Activated CD4-positive, alpha-beta memory T cell treated with anti-CD3 and anti-CD28 coated beads, Interleukin-2, amount 10 ng/mL, durations not matched to agents 7 days and 5 days (primary cell): ENCODE measurements at places on chromosomes 2 and 18. TPM values are rescaled to one million over a fixed set of nuclear protein-coding genes. Genes with fewer than 3 reads are reported as not detected.

DNA sequence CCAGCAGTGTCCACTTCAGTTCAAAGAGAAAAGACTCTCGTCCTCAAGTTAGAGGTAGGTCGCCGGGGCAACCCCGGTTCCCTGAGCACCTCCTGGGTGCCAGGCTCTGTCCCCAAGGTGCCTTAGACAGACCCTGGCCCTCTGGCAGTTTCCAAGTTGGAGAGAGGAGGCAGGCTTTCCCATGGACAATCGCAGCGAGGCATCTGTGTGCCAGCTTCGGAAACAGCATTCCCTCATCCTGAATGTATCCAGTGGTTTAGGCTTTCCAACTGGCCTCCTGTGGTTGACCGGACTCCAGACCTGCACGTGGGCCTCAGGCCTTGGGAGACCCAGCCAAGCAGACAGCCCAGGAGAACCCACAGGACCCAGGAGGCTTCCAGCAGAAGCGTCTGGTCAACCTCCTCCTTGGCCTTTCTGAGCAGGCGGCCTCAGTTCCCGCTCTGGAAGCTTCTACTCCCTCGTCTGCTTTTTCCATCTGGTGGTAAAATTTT, 70.3 kb downstream of the KCNF1 start:
- H3K36me3 ChIP-seq = no peaks in the 10 kb centered on the region
- no peaks in the 10 kb centered on the region for H3K4me1 ChIP-seq
- no peak overlapping the region for H3K27ac ChIP-seq
- no peak overlapping the region for H3K4me3 ChIP-seq

- DNase-seq = no peak
- H3K4me1 ChIP-seq = no peaks in the 10 kb centered on the region
- no peaks in the 10 kb centered on the region for H3K36me3 ChIP-seq
These were observed 14.1 kb downstream of the SATB2 start for GRCh38 chr2:199443589-199444130.

DNA sequence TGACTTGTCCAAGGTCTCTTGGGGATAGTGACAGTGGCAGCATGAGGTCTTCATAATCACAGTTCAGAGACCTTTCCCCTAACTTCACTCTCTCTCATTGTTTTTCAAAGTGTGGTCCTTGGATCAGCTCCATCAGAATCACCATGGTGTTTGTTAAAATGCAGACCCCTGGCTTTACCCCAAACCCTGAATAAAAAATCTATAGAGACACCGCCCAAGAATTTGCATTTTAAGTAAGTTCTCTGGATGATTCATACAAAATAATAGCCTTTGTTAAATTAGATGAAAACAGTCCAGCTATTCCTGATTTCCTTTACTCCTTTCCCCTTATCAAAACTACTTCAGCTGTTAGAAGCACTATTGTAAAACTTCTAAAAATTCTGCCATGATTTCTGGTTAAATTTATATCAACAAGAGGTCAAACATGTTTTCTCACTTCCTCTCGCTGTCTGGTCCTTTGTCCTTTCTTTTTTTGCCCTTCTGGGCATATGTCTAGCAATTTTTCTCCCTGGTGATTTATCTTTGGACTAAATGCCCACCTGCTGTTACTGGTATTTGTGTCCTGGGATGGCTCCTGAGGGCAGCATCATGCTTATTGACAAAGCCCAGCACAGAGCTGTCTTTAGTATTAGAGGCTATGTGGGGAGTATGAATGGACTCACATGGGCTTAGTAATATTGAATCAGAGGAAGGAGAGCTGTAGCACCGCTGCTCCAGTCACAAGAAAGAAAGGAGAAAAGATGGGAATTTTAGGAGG, 63.4 kb downstream of the LHCGR start:
- H3K4me3 ChIP-seq = no peak overlapping the region
- no peak overlapping the region for H3K27ac ChIP-seq
- no peak for DNase-seq
- H3K36me3 ChIP-seq = no peaks in the 10 kb centered on the region
- H3K4me1 ChIP-seq = no peaks in the 10 kb centered on the region

Gene DSG4
- not detected for total RNA-seq

Gene LYPD6B
- total RNA-seq = not detected
